NCI-H1105 (cell line): ENCODE measurements at places on chromosomes 16 and 17.

DNA sequence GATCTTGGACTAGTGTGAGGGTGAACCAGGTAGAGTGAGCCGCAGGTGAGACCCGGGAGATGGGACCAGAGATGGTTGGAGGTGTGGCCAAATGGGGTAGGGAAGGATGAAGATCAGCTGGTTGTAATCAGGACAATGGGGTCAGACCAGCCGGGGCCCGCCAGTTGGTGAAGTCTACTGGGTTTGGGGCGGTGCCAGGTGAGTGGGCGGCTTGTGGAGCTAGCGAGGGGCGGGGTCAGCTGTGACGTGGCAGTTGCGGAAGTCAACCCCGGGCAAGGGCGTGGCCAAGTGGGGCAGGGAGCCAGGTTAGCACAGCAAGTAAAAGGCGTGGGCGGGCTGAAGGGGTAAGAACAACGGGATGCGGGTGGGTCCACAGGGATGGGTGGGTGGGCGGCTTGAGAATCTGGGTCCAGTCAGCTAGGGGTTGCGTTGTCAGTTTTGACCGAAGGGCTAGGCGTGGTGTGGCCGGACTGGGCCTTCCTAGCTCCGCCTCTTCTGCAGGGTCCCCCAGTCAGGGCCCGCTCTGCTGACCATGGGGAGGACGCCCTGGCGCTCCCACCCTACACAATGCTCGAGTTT lies 25.5 kb upstream of the ALKBH5 start:
- DNase-seq = no peak

DNA sequence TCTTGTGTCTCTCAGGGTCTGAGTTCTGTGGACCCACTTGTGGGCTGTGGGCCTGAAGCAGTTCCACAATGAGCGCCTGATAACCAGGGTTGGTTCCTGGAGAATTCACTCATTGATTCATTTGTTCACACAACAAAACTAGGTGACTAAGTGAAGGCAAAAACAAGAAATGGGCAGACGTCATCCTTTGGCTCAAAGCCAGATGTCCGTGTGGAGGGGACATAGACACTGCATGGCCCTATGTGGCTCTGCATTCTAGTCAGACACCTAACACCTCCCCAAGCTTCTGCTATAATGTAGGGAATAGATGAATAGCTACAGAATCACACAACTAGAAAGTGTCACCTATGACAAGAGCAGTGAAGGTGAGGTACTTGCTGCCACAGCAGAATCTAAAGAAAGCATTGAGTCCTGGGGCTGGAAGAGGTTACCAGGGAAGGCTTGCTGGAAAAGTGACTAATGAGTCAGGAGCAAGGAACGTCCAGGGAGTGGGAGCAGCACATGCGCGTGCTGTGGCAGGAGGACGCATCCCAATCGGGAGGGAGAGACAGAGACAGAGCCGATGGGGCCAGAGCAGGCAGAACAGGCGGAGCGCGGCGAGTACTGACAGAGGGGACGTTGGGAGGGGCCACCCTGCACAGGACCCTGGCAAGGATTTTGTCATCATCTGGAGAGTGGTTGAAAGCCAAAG lies 58.9 kb downstream of the CES1 start:
- no peak for DNase-seq

DNA sequence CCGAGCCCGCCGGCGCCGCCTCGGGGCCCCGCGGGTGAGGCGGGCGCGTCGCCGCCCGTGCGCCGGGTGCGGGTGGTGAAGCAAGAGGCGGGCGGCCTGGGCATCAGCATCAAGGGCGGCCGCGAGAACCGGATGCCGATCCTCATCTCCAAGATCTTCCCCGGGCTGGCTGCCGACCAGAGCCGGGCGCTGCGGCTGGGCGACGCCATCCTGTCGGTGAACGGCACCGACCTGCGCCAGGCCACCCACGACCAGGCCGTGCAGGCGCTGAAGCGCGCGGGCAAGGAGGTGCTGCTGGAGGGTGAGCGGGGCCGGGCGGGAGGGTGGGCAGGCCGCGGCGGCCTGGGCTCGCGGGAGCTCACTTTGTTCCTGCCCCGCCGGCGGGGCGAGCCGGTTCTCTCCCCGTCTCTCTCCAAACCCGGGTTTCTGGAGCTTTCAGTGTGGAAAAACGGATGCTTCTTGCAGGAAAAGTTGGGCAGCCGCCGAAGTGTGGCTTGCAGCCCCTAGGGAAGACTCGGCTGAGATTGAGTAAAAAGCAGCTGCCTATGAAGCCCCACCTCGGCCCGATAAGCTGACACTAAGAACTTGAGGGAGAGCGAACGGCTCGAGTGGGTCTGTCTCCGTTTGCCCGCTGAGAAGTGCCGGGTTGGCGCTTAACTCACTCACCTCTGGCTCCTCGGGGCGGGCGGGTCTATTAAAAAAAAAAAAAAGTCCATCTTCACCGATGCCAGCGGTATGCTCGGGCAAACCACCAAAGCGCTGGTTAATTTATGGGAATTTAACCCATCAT lies 677 bp downstream of the SNTB2 start:
- no peak for DNase-seq

GRCh38 chr16:72848759-72849664 lies 198.9 kb downstream of the ZFHX3 start:
- DNase-seq = peak; percentile 73

- peak; percentile 6 for DNase-seq
Observed at GRCh38 chr16:31529937-31530312, 2.2 kb downstream of the AHSP start.

DNA sequence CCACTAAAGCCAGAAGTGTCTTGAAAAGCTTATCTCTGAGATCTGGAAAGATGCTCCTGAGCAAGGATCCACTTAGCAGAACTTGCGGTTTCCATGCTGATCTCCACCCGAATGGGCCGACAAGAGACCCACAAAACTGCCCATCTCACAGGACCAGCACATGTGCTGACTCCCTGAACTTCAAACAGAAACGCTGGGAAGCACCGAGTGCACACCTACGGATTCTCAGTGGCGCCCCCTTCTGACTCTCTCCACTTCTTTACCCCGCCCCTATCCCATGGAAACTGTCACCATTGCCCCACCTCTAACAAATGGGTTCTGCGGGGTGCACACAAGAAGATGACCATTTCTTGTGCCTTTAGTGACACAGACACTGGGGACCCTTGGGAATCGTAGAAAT lies 21.4 kb downstream of the CDRT4 start:
- DNase-seq = no peak

DNA sequence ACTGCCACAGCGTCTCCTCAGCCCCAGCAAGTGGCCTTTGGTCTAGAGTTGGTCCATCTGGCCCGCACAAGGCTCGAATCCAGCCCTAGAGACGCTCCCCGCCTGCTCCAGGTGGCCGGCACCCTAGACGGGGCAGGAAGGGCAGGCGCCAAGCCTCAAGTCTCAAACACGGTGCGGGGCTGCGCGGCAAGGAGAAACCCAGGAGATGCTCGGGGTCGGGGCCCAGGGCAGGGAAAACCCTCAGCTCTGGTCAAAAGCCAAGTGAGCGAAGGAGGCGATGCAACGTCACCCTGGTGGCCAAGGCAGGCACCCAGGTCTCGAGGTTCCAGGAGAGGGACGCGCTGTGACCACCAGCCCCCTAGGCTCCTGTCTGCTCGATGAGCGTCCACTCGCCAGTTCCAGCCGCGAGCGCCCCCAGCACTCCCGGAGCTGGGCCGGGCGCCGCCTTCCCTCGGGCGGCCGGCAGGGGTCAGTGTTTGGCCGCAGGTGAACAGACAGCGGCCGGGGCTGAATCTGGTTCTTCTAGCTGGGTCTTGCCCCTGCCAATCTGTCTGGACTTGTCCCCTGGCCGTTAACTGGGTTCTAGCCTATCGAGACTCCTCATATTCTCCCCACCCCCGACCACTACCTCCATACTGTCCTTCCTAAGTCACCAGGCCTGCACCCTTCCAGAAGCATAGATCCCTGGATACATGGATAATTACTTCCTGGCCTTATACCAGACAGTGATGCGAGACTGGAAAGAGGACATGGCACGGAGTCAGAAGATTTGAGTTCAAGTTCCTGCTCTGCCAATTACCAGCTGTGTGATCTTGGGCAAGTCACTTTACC lies 44.0 kb downstream of the PRAC1 start:
- DNase-seq = peak; percentile 41

- DNase-seq = no peak
Observed at GRCh38 chr16:75382611-75383010, 50.7 kb downstream of the CFDP1 start.

DNA sequence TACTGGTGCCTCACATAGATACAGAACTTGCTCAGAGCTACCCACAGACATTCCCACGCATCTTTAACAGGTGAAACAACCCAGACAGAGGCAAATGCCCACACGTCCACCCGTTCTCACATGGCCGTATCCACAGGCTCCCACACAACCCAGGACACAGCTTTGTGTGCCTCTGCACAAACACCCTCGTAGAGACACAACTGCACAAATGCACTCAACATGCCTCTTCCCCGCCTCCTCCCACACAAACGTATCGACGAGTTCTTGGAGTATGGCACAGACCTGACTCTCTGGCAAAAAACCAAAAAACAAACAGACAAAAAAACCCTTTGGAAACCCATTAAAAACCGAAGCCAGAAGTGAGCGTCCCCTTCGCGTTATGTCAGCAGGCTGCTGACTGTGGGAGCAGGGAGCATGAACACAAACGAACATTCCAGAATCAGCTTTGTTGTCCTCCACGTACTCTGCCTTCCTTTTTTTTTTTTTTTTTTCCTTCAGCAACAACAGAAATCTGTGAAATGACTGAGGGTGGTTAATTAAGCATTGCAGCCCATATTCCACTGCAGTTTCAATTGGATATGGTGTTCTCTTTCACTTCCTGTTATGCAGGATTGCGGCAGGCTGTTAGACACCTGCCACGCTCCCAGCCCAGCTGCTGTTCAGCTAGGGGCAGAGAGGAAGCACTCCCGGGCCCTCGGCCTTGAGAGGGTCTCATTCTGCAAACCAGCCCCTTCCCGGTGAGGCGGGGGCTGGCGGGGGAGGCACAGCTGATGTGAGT lies 313.7 kb downstream of the MAF start:
- peak; percentile 89 for DNase-seq

- DNase-seq = no peak
Observed at GRCh38 chr17:50045154-50045553, 10.8 kb upstream of the ITGA3 start.

DNA sequence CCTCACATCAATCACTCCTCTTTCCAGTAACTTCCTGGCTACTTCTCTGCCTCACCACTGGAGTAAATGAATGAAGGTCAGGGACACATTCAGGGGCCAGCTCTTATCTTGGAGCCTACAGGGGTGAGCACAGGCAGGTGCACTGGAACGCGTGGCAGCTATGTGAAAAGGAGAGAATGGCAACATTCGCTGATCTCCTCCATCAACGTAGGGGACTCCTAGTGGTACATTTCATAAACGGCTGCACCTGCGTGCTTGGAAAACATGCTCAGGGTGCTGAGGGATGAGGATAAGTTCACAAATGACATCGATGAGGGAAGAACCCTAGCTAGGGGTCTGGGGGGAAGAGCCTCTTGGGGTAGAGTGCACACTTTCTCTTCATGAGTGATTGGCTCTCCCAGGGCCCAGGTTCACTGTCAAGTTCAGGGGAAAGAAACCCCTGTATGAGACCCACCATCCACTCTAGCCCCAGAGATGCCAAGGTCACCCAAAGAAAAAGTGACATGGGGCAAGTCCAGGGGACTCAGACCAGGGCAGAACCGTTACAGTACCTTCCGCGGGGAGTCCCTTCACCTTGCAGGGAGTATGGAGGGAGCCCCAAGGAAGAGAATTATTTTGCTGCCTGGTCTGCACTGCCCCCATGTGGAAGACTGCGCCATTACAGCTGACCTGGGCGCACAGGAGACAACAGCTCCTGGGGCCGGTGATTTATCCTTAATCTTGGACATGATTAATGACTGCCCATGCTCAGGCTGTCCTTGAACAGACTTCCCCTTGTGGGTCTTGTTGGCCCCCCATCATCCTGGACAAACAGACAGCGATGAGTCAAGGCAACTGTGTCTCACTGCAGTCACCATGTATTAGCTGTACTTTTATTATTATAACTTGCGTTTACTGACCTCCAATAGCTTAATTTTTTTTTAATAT lies 30.1 kb downstream of the VAC14 start:
- no peak for DNase-seq

GRCh38 chr17:14557480-14557879 lies 256.6 kb downstream of the HS3ST3B1 start:
- no peak for DNase-seq

DNA sequence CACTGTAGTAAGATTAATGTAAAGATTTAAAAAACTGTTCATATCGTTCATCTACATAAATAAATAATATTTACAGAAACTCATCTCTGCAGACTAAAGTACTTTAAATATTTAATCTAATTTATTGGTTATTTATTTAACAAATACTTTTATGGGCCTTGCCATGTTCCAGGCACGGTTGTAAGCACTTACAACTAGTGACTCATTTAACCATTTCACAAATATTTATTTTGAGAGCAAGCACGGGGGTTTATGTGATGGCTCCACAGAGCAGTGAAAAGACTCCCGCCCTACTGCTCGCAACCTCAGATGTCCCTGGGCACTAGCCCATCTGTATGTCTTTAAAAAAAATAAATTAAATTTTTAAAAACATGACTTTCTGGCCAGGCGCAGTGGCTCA lies 575.9 kb downstream of the WWOX start:
- DNase-seq = no peak

DNA sequence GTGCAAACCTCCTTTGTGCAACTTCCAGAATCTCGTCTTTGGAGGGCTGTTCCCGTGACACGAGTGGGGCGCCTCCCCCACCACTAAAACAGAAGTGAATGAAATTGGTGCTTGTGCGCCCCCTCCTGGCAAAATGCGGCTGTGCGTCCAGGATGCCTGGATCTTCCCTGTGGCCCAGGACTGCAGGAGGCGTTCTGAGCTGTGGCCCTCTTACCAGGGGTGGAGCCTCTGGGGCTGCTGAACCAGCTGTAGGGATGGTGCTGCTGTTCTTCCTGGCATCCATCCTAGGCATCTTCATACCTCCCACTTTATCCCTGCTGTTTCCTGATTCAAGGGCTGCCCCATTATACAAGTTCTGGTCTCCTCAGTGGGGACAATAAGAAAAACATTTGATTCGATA lies 18.5 kb upstream of the NAGLU start:
- DNase-seq = peak; percentile 9

DNA sequence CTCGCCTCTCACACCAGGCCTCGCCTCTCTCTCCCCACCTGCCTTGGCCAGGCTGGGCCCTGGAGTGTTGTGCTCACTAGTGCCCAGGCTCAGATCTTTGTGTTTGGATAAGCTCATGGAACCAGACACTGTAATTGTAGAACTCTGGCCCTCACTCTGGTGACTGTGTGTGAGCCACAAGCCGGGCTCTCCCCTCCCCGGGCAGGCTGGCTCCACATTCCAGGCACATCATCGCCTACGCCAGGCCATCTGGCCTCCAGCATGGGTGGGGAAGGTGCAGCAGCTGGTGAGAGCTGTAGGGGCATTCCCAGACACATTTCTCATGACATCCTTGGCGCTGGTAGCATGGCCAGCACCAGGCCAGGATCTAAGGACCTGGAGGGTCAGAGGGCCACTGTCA lies 202.3 kb downstream of the RAB11FIP4 start:
- DNase-seq = no peak

- DNase-seq = no peak
Observed at GRCh38 chr16:49701065-49701685, 154.7 kb downstream of the ZNF423 start.

- no peak for DNase-seq
Observed at GRCh38 chr17:64084086-64084939, 45.6 kb downstream of the ERN1 start.
